ENCODE measurements at places on chromosomes 2 and 18.

DNA sequence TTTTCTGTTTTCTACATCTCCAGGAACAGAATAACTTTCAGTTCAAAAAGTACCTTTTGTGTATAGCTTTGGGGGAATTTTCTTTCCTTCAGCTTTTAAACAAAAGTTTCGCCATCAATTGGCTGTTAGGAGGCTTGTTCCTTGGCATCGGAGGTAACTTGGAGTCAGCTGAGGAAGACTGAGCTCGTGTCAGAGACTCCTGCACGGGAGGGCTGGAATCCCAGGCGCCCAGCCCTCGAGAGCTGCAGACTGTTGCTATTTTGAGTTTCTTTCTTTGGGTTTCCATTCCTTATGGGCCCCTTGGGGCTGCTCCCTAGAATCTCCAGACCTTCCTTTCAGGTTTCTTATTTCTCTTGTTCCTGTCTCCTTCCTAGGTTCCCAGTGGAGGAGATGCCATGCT is 8.1 kb downstream of the EMILIN2 start:
- no peak for DNase-seq

DNA sequence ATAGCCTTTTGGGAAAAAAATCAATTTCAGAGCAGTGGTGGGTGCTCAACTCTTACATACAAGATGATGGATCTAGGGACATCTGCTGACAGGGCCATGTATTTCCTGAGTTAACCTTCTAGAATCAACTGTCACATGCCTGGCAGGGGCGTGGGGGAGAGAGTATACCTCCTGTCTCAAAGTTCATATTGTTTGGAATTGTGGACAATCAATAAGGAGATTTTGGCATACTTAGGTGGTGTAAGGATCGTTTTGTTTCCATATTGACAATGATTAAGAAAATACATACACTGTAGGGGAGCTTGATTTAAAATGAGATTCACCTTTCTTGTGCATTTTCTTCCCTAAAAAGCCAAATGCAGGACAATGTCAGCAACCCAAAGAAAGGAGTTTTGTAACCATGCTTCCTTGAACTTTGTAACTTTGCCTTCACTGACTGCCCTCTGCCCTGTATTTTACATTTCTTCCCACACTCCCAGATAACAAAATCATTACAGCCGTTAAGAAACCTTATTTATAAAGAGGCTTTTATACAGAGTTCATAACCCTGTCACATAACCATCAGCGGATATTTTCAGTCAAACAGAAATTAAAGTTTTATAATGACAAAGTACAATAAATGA is 88.4 kb downstream of the MEP1B start:
- DNase-seq: no peak

DNA sequence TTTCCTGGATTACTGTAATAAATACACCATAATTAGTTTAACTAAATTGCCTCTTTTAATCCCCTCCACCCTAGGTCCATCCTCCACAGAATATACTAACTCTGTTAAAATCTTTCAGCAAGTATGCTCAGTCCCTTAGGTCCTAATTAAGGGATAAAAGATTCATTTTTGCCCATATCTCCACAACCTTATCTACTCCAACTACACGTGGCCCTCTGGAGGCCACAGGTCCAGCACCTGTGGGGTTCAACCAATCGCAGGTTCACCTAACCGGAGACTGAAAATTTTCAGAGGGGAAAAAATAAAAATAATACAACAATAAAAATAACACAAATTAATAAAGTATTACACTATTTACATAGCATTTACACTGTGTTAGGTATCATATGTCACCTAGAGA is 86.4 kb downstream of the MAP4K3 start:
- no peak for DNase-seq

GRCh38 chr18:23812546-23813440 is 123.5 kb downstream of the LAMA3 start:
- DNase-seq: no peak

- DNase-seq: no peak
These were observed 6.8 kb downstream of the LBH start for GRCh38 chr2:30237966-30238800.

DNA sequence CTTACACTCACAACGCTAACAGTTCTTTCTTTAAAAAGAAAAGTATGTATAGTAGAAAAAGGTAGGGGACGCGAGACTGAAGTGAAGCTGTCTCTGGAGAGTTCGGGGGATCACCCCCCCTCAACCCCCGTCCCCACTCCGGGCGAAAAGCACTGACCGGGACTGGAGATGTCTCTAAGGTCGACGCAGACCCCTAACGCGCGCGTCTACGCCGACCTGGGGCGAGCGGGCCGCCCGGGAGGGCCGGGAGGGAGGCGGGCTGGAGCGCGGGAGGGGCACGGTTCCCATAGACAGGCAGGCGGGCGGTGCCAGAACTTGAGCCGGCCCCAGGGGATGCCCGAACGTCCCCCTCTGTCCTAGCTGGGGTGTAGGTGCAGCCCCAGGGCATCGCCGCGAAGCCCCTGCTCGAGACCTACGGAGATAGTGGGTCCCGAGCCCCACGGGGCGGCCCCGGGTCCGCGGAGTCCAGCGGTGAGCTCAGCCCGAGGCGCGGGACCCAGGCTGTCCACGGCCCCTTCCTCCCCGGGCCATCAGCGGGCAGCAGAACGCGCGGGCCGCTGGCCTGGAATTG is 82.2 kb downstream of the CHRNA1 start:
- DNase-seq: peak; percentile 37

All from upper lobe of left lung (tissue), 6 donors.